ENCODE measurements at places on chromosomes 13 and 19. TPM values are rescaled to one million over a fixed set of nuclear protein-coding genes. Genes with fewer than 3 reads are reported as not detected.

NLRP9 gene
- not detected for total RNA-seq

EHD2 gene
- 106 TPM for total RNA-seq

ACP7 gene
- total RNA-seq: 0.23 TPM

ZNF555 gene
- total RNA-seq: 5.7 TPM

LMO7 gene
- total RNA-seq: 72.4 TPM

FFAR1 gene
- not detected for total RNA-seq

DENND1C gene
- total RNA-seq: not detected

FGF22 gene
- total RNA-seq: not detected

RBM42 gene
- total RNA-seq: 35.9 TPM

EML2 gene
- total RNA-seq: 33.4 TPM

TJP3 gene
- total RNA-seq: not detected

PRR22 gene
- 0.08 TPM for total RNA-seq

PODNL1 gene
- total RNA-seq: 1.1 TPM

PEAK3 gene
- not detected for total RNA-seq

ZNF420 gene
- 7.8 TPM for total RNA-seq

ANKLE1 gene
- total RNA-seq: 0.38 TPM

TGFBR3L gene
- total RNA-seq: not detected

CGB3 gene
- not detected for total RNA-seq

TMPRSS9 gene
- not detected for total RNA-seq

MIA gene
- not detected for total RNA-seq

KLK10 gene
- not detected for total RNA-seq

PSPN gene
- 0.70 TPM for total RNA-seq

CLEC4G gene
- total RNA-seq: not detected

TNNT1 gene
- 2.5 TPM for total RNA-seq

TEX26 gene
- total RNA-seq: not detected

ZNF230 gene
- total RNA-seq: 8.7 TPM

TYK2 gene
- 104 TPM for total RNA-seq

TUBGCP3 gene
- total RNA-seq: 10.4 TPM

DACH1 gene
- under 0.01 TPM for total RNA-seq

UBE2L5 gene
- total RNA-seq: 0.08 TPM

C2CD4C gene
- not detected for total RNA-seq

RNF113B gene
- not detected for total RNA-seq

DOCK6 gene
- 14.2 TPM for total RNA-seq

RYR1 gene
- under 0.01 TPM for total RNA-seq

TSHZ3 gene
- total RNA-seq: 4.6 TPM

RETN gene
- not detected for total RNA-seq

RXFP2 gene
- total RNA-seq: not detected

ZFP82 gene
- total RNA-seq: 5.9 TPM
